Activated naive CD4-positive, alpha-beta T cell treated with anti-CD3 and anti-CD28 coated beads for 36 hours (primary cell): ENCODE measurements at places on chromosomes 2 and 18.
A peak's percentile ranks its signal among the peaks of the same experiment; 100 is the strongest.

- DNase-seq = no peak
Observed at GRCh38 chr2:102792568-102793208, 30.9 kb downstream of the TMEM182 start.

- DNase-seq = no peak
Observed at GRCh38 chr2:128425216-128425615, 106.5 kb upstream of the HS6ST1 start.

GRCh38 chr2:49042488-49042887 lies 111.8 kb downstream of the FSHR start:
- DNase-seq = no peak

DNA sequence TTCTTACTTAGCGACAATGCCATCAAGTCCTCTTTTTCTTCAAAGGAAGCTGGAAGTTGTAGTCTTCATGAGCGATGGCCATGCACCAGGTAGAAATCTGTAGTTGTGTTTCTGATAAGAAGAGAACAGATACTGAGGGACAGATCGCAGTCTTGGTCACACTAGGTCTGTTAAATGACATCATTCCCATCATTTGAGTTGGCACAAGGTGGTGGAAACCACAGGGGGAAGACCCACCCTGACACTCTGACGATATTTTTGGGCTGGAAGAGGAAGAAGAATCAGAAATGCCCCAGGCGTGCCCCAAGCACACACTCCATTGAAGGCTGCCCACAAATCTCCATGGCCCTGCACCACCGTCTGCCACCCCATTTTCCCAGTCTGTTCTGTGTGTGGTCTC lies 89.0 kb upstream of the BOD1L2 start:
- peak; percentile 36 for DNase-seq

GRCh38 chr18:22643731-22644130 lies 226.0 kb upstream of the CTAGE1 start:
- no peak for DNase-seq

DNA sequence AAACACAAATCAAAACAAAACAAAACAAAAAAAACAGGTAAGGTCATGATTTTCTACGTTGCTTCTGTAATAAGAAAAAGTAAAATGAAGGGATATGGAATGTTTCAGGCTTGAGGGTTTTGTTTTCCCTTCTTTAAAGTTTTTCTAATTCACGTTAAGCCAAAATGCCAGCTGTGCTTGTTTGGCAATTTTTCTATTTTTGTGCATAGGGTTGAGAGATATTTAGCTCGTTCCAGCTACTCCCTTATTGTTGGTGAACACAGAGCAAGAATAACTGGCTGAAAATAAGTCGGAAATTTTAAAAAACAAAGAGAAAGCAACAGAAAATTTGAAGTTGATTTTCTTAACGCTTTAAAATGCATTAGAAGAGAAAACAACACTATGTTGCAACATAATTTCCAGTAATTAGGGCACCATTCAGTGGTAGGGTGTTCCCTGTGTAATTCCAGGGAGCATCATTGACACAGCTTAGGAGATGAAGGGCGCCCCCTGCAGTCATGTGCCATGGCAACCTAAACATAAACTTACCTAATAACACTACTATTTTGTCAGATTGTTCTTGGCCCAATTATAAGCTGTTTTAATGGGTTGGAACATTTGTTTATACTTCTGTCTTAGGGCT lies 99.5 kb downstream of the DTNA start:
- DNase-seq = peak; percentile 43

DNA sequence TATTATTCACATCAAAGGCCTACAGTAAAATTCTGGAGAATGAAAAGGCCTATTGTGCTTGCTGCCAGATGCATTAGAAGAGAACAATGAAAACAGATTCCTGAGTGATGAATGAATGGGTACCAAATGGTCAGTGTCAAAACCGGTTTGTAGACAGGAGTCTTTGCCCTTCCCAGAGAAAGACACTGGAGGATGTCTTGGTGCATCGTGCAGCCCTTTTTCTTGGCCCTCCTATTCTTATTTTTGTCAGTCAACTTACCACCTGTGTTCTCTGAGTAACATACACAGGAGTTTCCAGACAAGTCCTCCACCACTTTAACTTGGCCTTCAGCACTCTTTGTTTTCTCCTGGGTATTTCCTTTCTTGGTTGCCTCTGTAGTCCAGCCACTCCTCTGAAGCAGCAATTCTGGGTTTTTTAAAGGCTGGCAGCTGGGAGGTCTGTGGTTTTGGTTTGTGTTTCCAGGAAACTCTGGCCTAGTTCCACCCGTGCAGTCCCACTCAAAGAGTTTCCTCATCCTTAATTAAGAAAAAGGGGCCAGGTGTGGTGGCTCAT lies 29.4 kb downstream of the PSTPIP2 start:
- DNase-seq = peak; percentile 58

DNA sequence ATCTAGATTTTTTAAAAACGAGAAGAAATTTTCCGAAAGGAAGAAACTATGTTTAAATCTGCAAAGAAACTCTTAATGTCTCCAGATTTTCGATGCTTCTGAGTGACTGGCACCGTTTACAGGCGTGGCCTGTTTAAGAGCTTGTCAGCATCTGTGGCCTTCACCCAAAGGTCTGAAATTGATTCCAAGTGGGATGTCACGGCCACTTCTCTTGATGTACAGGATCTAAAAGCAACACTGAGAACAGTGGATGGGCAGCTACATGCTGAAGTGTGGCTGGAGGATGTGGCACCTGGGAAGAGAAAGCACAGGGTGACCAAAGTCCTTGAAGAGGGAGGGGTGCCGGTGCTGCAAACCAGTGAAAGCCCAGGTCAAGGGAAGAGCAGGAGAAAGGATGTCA lies 28.0 kb downstream of the EMILIN2 start:
- no peak for DNase-seq

GRCh38 chr2:233223059-233223894 lies 28.2 kb upstream of the ATG16L1 start:
- no peak for DNase-seq

GRCh38 chr2:3282056-3282998 lies 95.3 kb downstream of the EIPR1 start:
- no peak for DNase-seq

GRCh38 chr2:111535404-111535803 lies 348.6 kb downstream of the ANAPC1 start:
- no peak for DNase-seq

DNA sequence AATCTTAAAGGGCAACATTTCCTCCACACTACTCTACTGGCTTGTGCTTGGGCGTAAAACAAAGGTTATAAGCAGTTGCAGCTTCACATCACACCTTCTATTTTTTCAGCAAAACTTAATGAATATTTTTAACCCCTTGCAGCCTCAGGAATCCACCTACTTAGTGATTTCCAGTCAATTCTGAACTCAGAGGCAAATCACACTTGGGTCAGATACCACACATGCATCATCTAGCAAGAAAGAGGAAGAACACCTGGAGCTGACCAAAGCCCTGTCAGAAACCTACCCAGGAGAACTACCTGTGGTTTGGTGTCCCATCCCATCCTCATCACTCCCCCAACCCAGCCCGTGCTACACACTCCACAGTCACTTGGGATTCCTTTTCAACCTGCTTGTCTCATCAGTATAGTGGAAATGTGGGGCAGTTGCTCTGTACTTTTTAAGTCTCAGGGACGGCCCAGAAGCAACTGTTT lies 25.5 kb downstream of the PIAS2 start:
- peak; percentile 43 for DNase-seq

DNA sequence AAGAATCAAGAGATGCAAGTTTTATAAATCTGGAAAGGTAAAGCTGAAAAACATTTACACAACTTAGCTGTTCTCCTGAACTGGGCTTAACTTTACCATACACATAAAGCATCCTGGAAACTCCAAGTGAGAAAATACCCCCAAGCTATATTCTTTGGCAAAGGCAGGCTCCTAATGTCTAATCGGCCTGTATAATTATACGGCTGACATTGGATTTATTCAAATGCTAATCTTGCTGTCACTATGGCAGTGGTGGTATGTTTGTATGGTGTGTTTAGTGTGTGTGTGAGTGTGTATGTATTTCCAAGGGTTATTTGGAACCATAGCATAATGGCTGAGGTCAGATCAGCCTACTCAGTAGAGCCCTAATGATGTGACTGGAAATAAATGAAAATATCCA lies 1031.8 kb upstream of the ZEB2 start:
- DNase-seq = no peak

DNA sequence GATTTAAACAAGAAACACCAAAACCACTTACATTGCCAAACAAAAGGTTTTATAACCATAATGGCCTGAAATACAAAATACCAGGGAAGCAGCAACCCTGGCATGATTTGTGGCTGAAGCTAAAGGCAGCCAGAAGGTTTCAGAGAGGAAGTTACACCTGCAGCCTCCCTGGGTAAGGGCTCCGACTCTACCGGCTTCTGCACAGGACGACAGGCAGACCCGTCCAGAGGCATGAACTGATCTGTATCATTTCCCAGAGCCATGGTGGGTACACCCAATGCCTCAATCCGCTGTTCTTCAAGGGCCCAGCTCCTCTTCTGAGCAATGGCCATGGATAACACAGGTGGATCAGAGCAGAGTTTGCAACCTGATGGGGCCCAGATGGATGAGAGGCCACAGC lies 71.6 kb downstream of the PXDN start:
- DNase-seq = no peak

DNA sequence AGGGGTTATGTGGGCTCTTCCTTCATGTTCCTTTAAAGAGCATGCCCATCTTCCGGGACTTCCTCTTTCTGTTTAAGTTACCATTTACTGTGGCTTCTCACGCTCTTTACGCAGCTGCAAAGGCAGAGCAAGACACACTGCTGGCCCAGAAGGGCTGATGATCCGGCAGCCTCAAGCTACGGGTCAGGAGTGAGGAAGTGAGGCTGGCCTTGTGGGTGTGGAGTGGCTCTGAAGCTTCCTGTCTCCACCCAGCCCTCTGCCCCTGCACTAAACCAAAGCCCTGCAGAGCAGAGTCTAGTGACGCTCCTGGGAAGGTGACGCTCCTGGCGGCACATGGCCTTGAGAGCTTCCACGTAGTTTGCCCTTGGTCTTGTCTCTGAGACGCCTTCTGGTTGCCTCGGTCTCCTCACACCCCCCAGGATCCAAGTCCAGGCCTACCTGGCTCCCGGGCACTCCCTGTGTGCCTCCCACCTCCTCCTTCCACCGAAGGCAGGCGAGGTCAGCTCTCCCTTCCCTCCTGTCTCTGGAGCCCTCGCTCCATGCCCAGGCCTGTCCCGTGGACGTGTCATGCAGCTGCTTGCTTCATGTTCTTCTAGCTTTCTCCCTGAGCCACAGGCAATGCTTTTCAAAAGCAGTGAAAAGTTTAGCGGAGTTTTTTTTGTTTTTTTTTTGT lies 50.3 kb downstream of the ARL4C start:
- DNase-seq = peak; percentile 84
